Stimulated activated CD8-positive, alpha-beta memory T cell treated with anti-CD3 and anti-CD28 coated beads, Interleukin-12 subunit alpha, Interleukin-12 subunit beta, amount 100 ng/mL, for 4 hours (primary cell): ENCODE measurements at places on chromosomes 5 and 9.

DNA sequence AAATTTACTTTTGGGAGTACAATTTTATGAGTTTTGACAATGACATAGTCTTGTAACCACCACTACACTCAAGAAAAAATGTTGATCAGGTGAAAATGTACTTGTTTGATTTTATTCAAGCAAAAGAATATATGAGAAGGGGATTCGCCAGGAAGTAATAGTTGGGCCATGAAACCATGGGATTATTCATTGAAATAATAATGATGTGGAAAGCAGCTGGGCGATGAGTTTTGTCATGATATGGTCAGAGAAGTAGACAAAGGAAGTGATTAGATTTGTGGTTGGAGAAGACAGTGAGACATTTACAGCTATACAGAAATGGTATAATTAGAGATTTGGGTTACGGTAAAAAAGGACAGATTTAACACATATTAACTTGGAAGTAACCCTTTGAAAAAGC, 11.2 kb downstream of the HMGCR start:
- DNase-seq: no peak

- DNase-seq: no peak
These were observed 54.1 kb downstream of the ARHGEF37 start for GRCh38 chr5:149635394-149635793.

GRCh38 chr5:156800929-156801328, 49.2 kb upstream of the PPP1R2B start:
- DNase-seq: no peak

- DNase-seq: no peak
These were observed 26.9 kb downstream of the SLC46A2 start for GRCh38 chr9:112863746-112864145.

GRCh38 chr9:135882011-135882410, 25.3 kb downstream of the CAMSAP1 start:
- no peak for DNase-seq

- no peak for DNase-seq
These were observed 60.3 kb upstream of the ADAMTS2 start for GRCh38 chr5:179405426-179406030.

DNA sequence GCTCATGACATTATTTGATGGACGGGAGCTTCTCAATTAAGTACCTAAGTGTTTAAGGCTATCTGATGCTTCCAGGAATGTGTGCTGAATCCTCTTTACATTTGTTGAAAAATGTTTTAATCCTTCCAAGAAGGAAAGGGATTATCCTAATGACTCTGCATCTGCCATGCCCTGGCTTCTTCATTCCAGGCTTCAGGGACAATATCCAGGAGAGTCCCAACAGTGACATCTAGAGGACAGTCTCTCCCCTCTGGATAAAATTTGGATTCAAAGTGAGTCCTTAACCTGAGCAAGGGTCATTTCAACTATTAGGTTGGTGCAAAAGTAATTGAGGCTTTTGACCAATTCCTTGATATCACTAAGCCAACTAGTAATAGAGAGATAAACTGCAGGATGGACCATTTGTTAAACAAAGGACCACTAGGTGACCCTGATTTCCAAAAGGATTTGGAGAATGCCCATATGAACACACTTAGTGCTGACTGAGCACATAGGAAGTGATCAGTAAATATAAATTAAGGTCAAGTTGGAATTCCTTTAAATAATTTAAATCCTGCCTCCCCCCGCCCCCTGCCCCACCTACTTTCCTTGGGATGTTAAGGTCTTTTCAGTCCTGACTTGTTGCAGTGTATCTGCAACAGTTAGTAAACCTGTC, 19.1 kb downstream of the TNFSF8 start:
- DNase-seq: no peak
